ENCODE measurements at places on chromosomes 7 and 10. TPM values are rescaled to one million over a fixed set of nuclear protein-coding genes. Genes with fewer than 3 reads are reported as not detected.

DNA sequence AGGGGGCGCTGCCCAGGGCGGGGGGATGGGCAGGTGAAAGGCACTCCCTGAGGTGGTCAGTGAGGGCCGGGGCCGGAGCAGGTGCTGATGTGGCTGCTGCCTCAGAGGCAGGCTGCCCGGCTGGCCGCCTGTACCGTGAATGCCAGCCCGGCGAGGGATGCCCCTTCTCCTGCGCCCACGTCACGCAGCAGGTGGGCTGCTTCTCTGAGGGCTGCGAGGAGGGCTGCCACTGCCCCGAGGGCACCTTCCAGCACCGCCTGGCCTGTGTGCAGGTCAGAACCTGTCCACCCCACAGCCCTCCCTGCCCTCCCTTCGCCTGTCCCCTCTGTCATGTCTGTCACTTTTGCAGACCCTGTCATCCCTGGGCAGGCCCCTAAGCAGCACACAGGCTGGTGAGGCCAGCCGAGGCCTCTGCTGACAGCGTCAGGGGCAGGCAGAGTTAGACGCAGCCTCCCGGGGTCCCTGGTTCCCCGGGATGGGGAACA is 21.9 kb upstream of the ZNF862 start:
- no peak overlapping the region for H3K4me3 ChIP-seq
- no peaks in the 10 kb centered on the region for H3K36me3 ChIP-seq
- no peaks in the 10 kb centered on the region for H3K27me3 ChIP-seq
- no peak overlapping the region for H3K27ac ChIP-seq

- H3K27ac ChIP-seq: no peak overlapping the region
- H3K4me3 ChIP-seq: no peak overlapping the region
- no peak for DNase-seq
These were observed 3.9 kb upstream of the ITGB1 start for GRCh38 chr10:32961895-32962369.

- H3K27me3 ChIP-seq: no peaks in the 10 kb centered on the region
- H3K4me3 ChIP-seq: no peak overlapping the region
- no peak for DNase-seq
- peaks cover 51% of the 10 kb centered on the region for H3K4me1 ChIP-seq
- H3K36me3 ChIP-seq: peaks cover 5% of the 10 kb centered on the region
These were observed 23.1 kb upstream of the SRGN start for GRCh38 chr10:69064762-69065328.

DNA sequence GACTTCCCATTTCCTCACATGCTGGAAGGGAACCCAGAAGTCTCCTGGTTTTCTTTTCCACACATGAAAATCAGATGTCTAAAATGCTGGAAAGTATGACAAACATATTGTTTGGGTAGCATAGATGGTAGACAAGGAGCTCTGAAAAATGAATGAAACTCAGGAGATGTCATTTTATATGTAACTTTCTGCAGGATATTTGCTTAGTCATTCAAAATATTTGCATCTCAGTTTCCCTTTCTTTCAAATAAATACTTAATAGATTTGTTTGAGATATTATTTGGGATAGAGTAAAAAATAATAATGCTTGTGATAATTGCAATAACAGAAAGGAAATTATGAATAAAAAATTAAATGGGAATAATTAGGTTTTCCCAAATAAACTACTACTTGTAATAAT is 298.9 kb upstream of the ADARB2 start:
- H3K4me3 ChIP-seq: no peak overlapping the region
- H3K27ac ChIP-seq: no peak overlapping the region
- no peaks in the 10 kb centered on the region for H3K27me3 ChIP-seq
- no peaks in the 10 kb centered on the region for H3K36me3 ChIP-seq
- H3K4me1 ChIP-seq: no peaks in the 10 kb centered on the region

- H3K4me1 ChIP-seq: no peaks in the 10 kb centered on the region
- DNase-seq: no peak
- no peak overlapping the region for H3K27ac ChIP-seq
- H3K36me3 ChIP-seq: no peaks in the 10 kb centered on the region
- peaks cover 1% of the 10 kb centered on the region for H3K27me3 ChIP-seq
These were observed 123.7 kb downstream of the CUL2 start for GRCh38 chr10:34966451-34966850.

DNA sequence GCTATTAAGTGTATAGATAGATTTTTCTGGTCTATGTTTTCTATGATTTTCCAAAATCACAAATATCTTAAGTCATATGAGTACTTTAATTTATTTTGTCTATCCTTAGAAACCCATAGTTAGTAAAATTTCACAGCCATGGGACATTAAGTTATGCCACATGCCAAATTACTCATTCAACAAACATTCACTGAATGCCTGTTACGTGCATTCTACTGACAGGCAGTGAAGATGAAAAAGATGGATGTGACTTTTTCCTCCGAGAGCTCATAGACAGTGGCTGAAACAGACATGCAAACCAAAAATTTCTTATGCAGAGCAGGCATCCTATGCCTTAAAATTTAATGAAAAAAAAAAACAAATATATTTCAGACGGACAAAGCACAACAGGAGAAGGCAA is 84.9 kb downstream of the CHRM2 start:
- no peak overlapping the region for H3K4me3 ChIP-seq
- H3K27me3 ChIP-seq: no peaks in the 10 kb centered on the region
- no peaks in the 10 kb centered on the region for H3K4me1 ChIP-seq
- no peak for DNase-seq
- H3K27ac ChIP-seq: no peak overlapping the region

GRCh38 chr7:79553811-79554555 is 100.5 kb upstream of the MAGI2 start:
- no peaks in the 10 kb centered on the region for H3K27me3 ChIP-seq
- H3K4me3 ChIP-seq: no peak overlapping the region
- H3K27ac ChIP-seq: no peak overlapping the region

DNA sequence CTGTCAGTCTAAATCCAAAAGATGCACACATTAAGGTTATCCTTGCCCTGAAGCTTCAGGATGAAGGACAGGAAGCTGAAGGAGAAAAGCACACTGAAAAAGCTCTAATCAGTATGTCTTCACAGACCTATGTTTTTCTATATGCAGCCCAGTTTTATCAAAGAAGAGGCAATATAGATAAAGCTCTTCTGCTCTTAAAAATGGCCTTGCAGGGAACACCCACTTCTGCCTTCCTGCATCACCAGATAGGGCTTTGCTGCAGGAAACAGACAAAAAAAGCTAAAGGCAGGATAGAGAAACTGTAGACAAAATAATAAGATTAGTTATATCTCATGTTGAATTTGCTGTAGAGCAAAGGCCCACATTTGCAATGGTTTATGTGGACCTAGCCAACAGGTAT is 14.9 kb upstream of the IFIT1B start:
- H3K27ac ChIP-seq: no peak overlapping the region
- H3K27me3 ChIP-seq: peaks cover 34% of the 10 kb centered on the region
- H3K36me3 ChIP-seq: no peaks in the 10 kb centered on the region
- H3K4me3 ChIP-seq: no peak overlapping the region
- no peak for DNase-seq

GRCh38 chr7:131507592-131508331 is 48.7 kb downstream of the PODXL start:
- no peak overlapping the region for H3K27ac ChIP-seq
- peak; percentile 67 for DNase-seq
- H3K4me1 ChIP-seq: peaks cover 37% of the 10 kb centered on the region
- no peak overlapping the region for H3K4me3 ChIP-seq

DNA sequence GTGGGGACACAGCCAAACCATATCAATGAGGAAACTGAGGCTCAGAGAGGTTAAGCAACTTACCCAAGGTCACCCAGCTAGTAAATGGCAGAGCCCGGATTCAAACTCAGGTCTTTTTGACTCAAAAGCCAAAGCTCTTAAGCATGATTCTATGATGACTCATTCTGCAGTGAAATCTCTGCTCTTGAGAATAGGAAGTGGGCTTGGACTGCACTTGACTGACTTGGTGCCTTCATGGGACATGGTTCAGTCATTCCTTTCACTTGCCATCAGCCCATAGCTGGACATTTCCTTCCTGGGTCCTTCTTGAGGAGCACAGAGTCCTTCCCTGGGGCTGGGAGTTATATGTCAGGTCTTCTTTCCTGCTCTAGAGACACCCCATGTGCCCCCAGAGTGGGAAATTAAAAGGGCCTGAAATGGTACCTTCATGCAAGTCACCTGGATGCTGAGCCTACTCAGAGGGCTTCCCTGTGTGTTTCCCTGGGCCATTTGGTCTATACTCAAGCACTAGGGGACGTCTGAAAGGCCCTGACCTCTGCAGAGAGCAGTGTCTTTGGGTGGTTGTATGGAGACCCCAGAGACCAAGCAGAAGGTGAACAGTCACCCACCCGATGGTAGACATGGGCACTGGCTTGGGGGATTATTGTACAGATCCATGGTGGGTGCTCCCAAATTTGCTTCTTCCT is 62.4 kb upstream of the SDK1 start:
- no peak overlapping the region for H3K27ac ChIP-seq
- H3K4me3 ChIP-seq: no peak overlapping the region

DNA sequence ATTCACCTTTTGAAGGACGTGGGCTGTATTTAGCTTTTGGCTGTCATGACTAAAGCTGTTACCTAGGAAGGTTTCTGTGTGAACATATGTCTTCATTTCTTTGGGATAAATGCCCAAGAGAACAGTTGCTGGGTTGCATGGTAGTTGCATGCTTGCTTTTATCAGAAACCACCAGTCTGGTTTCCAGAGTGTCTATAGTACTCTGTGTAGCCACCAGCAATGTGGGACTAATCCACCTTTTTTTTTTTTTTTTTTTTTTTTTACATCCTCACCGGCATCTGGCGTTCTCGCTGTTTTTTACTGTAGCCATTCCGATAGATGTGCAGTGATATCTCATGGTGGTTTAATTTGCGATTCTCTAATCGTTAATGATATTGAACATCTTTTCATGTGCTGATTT is 297.8 kb downstream of the SDK1 start:
- no peak for DNase-seq
- H3K4me3 ChIP-seq: no peak overlapping the region
- H3K36me3 ChIP-seq: no peaks in the 10 kb centered on the region
- peaks cover 2% of the 10 kb centered on the region for H3K27me3 ChIP-seq
- H3K4me1 ChIP-seq: no peaks in the 10 kb centered on the region

DNA sequence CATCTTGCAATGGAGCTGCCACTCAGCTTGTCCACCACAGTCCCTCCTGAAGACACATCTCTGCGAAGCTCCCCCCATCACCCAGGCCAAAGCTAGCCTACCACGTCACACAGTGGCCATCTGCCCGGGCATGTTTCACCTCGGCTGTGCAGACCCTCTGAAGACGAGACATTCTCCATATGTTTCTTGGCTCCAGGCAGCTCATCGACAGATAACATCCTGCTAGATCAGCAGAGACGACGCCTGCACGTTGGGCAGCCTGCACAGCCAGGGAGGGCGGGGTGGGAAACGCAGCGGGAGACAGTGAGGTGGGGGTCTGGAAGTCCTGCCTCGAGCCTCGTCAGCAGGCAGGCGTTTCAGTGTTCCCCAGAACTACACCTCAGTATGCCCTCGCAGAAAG is 53.0 kb downstream of the PTPRN2 start:
- H3K27me3 ChIP-seq: no peaks in the 10 kb centered on the region
- no peaks in the 10 kb centered on the region for H3K4me1 ChIP-seq
- H3K36me3 ChIP-seq: no peaks in the 10 kb centered on the region
- no peak overlapping the region for H3K27ac ChIP-seq
- H3K4me3 ChIP-seq: no peak overlapping the region

DNA sequence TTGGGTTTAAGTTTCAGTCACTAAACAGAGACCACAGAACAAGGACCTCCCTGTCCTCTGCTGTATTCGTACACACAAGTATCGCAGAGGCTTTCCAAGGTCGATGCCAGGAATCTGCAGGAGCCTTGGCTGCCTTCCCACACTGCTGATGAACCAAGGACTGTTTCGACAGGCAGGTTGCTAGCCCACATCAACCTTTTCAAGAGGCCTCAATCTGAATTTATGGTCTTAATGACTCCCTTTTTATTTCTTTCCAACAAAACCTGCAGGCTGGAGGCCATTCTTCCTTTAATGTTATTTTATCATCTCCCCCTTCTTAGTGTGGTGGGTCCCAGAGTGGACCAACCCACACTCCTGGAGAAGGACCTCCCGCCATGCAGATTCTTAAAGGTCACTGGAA is 45.6 kb downstream of the JCAD start:
- H3K4me3 ChIP-seq: no peak overlapping the region
- peak overlapping the region; percentile 67 for H3K27ac ChIP-seq
- no peak for DNase-seq
- peaks cover 35% of the 10 kb centered on the region for H3K27me3 ChIP-seq
- H3K36me3 ChIP-seq: no peaks in the 10 kb centered on the region
- H3K4me1 ChIP-seq: peaks cover 19% of the 10 kb centered on the region

Gene BTAF1
- 59.2 TPM for total RNA-seq

Gene BMPER
- not detected for total RNA-seq

Gene SFXN4
- total RNA-seq: 58.7 TPM

Gene LIPM
- not detected for total RNA-seq

Gene MBL2
- total RNA-seq: not detected

Gene SLC16A9
- total RNA-seq: 5.4 TPM

Gene TDRD1
- total RNA-seq: 0.13 TPM

Gene ANKRD61
- total RNA-seq: 0.56 TPM

Gene GIMAP5
- 53.8 TPM for total RNA-seq
